ENCODE measurements at places on chromosomes 1 and 21.

DNA sequence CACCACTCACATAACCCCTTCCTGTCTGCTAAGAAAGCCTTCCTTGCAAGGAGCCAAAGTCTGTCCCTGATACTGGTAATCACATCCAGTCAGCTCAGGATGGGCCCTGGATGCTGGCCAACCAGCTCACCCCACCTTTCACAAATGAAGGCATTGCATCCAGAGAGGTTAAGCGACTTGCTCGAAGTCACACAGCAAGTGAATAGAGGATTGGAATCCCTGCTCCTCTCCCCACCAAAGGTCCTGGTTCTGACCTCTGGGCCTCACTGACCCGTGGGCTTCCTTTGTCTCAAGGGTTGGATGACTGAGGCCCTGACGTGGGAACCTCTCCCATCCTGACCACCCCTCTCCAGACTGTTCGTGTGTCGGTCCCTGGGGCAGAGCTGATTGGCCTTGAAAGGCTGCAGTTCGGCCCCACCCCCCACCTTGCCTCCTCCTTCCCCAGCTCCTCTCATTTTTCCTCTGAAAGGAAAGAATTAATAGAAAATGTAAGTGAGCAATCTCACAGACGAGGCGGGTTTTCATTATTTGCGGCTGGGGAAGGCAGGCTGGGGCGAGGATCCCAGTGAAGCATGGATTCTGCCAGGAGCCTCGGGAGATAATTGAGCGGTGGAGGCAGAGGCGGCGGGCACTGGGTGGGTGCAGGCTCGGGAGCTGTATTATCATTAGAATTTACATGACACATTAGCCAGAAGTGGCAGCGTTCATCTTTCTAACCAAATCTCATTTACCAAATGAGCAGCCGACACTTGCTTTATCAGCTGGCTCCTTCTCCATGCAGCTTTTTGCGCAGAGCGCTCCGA lies 101.5 kb upstream of the CSF3R start:
- DNase-seq = no peak

GRCh38 chr1:205118752-205119151 lies 3.0 kb downstream of the RBBP5 start:
- no peak for DNase-seq

DNA sequence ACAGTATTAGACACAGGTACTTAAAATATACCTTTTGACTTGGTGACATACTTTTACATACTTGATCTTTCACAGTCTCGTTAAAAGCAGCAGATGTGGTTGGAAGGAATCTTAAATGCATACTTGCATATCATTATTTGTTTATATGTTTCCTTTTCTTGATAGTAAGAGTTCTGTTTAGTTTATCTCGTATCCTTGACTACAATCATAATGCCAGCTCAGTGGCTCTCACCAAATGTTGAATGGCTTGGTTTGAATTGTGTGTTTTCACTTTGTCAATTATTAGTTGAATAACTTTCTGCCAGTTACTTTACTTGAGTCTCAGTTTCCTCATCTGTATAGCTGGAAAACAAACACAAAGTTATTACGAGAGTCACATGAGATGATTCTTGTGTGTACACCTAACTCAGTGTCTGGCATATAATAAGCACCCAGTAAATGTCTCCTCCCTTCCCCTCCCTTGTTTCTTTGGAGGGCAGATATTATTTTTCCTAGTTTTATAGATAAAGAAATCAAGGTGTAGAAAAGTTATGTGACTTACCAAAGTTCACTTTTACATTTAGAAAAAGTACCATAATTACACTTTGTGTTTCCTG lies 131.6 kb upstream of the IVNS1ABP start:
- no peak for DNase-seq

DNA sequence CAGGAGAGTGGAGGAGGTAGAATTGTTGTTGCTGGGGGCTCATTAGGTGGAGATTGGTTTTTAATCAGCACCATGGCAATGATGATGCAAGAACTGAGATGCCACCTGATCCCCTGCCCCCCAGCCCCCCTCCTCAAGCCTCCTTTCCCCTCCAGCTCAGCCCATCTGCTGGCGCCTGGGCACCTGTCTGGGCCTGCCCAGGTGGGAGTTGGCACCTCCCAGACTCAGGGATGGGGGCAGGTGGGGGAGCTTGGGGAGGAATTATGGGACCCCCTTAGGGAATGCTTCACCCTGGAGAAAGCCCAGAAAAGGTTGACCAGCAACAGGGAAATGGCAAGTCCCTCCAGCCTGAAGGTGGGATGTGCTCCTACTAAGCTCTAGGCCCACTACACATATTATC lies 1.5 kb upstream of the NHLH1 start:
- DNase-seq = no peak

GRCh38 chr1:244573768-244574167 lies 79.2 kb upstream of the DESI2 start:
- no peak for DNase-seq

All from urothelium cell line (cell line).